Stimulated activated CD4-positive, alpha-beta T cell treated with anti-CD3 and anti-CD28 coated beads, Interleukin-1b, Interleukin-23, amount 100 ng/mL, for 1 hour (primary cell): ENCODE measurements at places on chromosomes 7 and 10.

DNA sequence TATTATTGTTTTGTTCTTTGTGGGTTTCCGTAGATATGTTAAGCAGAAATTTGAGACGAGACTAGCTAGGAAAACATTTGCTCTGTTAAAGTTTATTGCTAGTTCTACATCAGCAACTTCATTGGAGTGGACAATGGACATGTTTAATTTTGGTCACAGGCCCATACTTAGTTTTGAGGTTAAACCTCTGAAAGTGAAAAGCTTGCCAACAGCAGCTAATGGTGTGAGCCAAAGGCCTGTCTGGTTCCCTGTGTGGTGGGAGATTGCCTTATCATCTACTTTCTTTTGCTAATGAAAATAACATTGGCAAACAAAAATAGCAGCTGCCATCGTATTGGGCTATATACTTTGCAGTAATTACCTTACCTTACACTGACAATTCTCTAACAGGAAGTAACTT, 388.4 kb upstream of the FZD8 start:
- no peak for DNase-seq

GRCh38 chr7:116433246-116433645, 66.3 kb upstream of the CAV2 start:
- DNase-seq: no peak

DNA sequence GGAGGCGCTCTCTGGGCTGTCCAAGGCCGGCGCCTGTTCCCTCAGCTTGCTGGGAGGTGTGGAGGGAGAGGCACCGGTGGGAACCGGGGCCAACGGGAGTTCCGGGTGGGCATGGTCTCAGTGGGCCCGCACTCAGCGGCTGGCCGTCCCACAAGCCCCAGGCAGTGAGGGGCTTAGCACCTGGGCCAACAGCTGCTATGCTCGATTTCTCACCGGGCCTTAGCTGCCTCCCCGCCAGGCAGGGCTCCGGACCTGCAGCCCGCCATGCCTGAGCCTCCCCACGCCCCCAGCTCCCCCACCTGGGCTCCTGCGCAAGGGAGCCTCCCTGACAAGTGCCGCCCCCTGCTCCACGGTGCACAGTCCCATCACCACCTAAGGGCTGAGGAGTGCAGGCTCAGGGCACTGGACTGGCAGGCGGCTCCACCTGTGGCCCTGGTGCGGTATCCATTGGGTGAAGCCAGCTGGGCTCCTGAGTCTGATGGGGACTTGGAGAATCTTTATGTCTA, 276.5 kb downstream of the SH2D4B start:
- no peak for DNase-seq

DNA sequence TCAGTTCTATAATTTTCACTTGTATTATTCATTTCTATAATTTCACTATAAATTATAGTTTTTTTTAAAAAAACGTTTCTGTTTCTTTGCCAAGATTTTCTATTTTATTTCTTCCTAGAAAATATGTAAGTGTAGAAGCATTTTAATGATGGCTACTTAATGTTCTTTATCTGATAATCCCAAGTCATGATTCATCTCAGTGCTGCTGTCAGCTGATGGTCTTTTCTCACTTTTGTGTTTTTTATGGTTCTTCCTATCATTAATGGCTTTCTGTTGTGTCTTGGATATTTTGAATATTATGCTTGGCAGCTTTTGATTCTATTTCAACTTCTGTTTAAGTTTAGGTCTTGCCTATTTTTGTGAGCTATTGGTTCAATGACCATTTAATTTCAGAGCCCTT, 268.6 kb downstream of the BAMBI start:
- no peak for DNase-seq

GRCh38 chr7:99953649-99954048, 22.2 kb downstream of the AZGP1 start:
- no peak for DNase-seq
